ENCODE measurements at places on chromosomes 1 and 21.

DNA sequence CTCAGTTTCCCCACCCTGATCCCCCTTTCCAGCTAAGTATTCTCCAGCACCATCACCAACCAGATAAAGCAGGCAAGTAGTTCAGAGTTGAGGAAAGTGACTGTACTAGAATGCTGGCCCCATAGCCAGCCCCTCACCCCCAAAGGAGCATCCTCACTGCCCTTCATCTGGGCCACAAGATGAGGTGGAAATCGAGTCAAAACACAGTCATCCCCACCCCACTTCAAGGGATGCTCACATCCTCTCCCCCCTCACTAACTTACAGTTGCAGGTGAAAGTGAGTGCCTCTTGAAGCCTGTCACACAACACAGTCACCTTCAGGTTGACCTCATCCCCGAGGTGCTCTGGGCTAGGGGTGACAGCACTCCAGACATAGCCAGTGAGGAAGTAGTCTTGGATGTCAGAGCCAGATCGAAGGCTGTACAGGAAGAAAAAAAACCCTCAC, 30.4 kb downstream of the PIK3C2B start:
- DNase-seq = no peak

GRCh38 chr1:204560590-204561150, 44.5 kb downstream of the MDM4 start:
- DNase-seq = no peak

DNA sequence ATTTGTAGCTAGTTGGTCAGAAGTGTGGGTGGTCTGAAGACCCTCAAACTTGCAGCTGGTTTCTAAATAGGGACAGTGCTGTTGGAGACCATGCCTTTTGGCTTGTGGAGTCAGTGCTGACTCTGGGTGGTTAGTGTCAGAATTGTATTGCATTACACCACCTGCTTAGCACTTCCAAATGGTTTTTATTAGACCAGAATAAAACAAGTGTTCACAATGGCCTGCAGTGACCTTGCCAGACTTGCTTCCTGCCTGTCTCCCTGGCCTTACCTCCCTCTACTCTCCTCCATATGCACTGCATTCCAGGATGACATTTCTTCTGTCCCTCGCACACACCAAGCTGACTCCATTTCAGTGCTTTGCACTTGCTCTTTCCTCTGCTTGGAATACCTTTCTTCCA, 72.7 kb upstream of the CNIH3 start:
- DNase-seq = no peak

DNA sequence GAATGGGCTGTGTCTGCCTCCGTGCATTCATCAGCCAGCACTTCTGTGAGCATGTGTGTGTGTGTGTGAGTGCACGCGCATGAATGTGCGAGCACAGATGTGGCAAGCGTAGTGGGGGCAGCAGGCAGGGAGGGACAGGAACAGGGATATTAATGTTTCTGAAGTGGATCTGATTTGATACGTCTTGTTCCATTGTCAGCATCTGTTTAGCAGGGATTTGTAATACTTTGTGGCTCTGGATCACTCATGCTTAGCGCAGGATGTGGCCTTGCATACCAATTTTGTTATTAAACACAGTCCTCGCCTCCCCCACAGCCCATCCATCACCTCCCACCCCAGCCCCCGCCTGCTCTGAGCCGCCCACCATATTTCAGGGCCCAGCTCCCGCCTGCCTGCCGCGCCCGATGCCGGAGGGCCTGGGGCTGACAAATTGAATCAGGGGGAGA, 52.4 kb downstream of the TMEM53 start:
- DNase-seq = no peak

GRCh38 chr1:5822726-5823125, 169.5 kb downstream of the NPHP4 start:
- DNase-seq = no peak

GRCh38 chr1:97006044-97006661, 284.6 kb downstream of the PTBP2 start:
- peak; percentile 79 for DNase-seq

GRCh38 chr1:82284213-82284612, 483.5 kb downstream of the ADGRL2 start:
- no peak for DNase-seq

GRCh38 chr21:39727401-39728120, 17.4 kb upstream of the IGSF5 start:
- DNase-seq = no peak

DNA sequence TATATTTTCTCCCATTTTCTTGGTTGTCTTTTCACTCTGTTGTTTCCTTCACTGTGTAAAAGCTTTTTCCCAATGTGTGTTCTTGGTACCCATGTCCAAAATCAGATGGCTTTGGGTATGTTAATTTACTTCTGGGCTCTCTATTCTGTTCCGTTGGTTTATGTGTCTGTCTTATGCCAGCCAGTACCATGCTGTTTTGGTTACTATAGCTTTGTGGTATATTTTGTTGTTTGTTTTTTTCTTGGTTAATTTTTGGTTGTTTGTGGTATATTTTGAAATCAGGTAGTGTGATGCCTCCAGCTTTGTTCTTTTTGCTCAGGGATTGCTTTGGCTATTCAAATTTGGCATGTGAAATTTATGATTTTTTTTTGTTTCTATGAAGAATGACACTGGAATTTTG, 67.2 kb downstream of the SWT1 start:
- no peak for DNase-seq

- DNase-seq = no peak
Observed at GRCh38 chr1:38899560-38899959, 18.2 kb upstream of the GJA9 start.

DNA sequence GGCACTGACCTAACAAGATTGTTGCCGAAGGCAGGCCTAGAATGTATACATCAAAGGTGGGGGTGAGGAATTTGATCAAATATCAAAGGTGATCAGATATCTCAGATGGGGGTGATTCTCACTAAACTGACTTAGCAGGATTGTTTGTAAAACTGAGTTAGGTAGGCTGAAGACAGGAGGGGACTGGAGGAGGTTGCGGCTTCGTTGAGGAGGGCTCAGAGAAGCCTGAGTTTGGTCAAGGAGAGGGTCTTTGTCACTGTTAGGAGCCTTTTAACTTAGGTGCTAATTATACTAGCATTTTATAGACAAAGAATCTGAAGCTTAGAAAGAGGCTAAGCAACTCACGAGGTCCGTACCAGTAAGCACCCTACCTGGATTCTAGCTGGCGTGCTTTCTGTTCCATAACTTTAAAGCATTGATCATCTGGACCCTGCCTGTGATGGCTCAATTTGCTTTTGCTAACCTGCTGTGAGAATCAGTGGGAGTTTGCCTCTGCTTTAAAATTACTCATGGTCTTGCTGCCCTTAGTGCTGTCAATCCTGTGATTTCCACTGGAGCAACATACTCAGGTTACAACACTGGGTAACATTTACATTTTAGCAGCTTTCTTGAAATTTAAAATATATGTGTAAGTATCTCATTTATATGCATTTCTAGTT, 49.8 kb downstream of the ITSN1 start:
- DNase-seq = no peak

DNA sequence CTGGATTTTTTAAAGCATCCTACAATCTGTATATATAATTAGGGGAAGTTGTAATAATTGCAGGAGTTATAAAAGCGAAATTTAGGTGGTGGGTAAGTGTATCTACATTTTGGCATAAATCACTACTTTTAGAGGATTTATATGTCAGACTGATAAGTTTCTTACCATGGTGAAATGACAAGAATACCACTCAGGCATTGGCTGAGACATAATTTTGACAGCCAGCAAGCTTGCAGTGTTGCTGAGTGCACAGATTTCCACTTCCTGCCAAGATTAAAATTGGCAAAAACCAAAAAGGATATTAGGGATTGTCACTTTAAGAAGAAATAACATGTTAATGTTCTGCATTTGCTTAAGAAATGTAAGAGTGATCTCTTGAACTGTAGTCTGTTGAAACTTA, 28.2 kb downstream of the NFIA start:
- DNase-seq = no peak

- DNase-seq = no peak
Observed at GRCh38 chr1:206961668-206962067, 8.6 kb downstream of the FCAMR start.

GRCh38 chr1:7264101-7264500, 478.8 kb downstream of the CAMTA1 start:
- no peak for DNase-seq

DNA sequence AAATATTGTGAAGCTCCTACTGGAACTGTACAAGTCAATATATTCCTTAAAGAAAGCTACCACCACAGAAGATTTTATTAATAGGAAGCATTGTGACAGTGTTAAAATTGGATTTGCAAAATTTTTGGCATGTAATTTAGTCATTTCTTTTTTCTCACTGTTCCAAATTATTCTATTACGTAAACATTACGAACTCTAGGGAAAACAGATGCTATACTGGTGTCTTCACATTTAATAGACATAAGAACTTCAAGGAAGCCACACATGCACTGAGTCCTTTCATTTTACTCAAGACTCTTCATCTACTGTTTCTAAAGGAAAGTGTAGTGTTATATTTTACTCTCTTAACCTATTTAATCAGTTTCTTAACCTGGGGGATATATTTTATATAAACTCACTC, 135.4 kb downstream of the HMCN1 start:
- DNase-seq = no peak

DNA sequence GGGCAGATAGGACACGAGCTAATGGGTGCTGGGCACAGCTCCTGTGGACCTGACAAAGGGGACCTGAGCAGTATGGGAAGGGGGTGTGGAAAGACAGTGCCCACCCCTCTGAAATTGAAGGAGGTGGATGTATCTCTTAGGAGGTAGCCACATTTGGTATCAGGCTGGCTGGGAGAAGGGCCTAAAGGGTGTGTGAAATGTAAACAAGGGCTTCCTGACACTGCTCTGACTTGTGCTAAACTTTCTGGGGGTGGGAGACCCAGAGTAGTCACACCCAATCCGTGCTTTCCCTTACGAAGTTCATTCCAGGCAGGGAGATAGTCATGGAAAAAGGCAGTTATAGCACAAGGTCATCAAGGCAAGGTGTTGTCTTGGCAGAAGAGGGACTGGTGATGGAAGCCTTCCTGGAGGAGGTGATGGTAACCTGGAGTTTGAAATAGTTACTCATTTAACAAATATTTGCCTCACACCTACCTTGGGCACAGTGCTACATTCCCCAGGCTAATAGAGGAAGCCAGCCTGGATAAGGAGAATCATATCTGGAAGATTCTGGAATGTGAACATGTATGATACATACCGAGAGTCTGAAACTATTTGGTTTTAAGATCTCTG, 5.3 kb upstream of the CCDC24 start:
- no peak for DNase-seq

GRCh38 chr1:156476501-156477298, 23.9 kb downstream of the MEF2D start:
- DNase-seq = peak; percentile 28

DNA sequence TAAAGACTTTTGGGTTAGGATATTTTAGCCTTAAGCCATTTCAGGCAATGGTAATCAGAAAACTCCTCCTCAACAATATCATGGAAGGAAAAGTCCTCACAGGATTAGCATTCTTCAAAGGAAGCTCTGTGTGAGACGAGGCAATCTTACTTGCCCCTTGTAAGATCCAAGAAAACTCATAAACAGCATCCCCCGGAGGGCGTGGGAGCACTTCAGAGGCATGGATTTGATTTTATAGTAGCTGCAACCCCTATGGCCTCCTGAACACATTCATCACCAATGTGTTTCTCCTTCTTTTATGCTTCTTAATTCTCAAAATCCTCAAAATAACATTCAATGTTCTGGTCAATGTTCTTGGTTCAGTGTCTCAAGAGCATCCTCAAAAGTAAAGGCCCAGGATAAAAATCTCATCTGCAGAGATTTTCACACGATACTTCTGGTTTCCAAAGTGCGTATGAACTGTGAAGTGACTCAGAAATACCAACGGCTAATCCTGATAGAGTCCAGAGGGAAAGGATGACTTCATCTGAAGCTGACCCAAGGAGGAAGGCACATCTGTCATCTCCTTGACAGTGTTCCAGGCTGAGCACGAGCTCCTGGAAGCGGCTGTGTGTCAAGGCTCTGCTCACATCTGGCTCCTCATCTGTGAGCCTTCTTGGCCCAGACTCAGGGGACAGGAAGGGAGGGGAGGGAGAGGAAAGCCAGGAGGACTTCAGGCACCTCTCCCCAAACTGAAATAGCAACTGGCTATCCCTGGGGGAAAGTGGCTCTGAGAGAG, 49.3 kb upstream of the PSEN2 start:
- DNase-seq = no peak

DNA sequence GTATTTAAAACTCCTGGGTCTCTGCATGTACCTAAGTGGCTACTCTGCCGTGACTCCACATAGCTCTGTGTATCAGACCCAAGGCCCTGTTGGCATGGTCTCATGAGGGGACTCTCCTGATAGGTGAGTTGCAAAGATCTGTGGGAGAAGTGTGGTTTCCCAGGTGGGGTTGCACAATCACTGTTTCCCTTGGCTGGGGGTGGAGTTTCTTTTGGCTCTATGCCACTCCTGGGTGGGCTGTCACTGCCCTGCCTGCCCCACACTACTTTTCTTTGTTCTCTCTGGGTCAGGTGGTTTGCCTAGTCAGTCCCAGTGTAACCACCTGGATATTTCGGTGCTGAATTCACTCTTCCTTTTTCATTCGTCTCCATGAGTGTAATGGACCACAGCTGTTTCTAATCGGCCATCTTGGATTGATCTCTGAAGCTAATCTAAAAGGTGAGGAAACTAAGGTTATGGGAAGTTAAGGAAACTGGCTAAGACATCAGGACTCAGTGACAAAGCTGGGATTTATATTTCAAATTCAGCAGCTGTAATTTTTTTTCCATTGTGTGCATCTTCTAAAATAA, 97.1 kb upstream of the CACYBP start:
- DNase-seq = peak; percentile 96

Measured in Calu3 (cell line).